Right kidney (tissue), 9 donors: ENCODE measurements at places on chromosomes 1 and 21.
A peak's percentile ranks its signal among the peaks of the same experiment; 100 is the strongest.

DNA sequence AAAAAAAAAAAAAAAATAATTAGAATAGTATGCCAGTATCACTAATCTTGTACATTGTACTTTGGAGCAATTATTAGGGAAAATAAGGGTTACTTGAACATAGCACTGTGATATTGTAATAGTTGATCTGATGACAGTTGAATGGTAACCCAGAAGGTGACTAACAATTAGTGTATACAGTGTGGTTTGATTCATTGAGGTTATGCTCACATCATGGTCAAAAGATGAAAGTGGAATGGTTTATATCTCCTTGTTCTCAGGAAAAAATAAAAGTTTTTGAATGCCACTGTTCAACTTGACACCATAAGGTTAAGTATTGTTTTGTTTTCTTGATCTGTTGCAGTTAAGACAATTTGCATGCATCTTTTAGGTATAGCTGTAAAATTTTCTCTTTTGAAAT is 87.0 kb downstream of the GPR52 start:
- no peak for DNase-seq

DNA sequence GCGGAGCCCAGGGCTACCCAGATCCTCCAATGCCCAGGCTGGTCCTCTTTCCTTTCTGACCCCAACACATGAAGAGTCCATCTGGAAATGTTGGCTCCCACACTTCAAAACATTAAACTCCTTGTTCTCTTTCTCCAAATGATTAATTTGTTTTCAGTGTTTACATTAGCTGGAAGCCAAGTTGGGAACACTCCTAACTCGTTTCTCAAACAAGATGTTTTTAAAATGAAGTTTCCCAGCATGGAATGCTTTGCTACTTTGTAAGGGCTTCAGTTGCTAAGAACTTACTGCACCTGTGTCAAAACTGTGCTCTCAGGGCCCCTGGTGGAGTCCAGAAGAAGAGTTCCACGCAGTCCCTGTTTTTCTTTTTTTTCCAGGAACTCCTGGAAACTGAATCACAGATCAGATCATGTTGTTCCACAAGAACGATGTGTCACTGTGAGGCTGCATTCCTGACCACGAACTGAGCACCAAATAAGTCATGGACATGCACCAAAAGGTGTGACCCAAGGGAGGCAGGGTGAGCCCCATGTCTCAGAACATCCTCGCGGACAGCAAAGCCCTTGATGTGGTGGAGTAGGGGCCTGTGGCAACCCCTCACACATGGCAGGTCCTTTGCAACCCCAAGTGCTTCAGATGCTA is 257.3 kb downstream of the KCNJ6 start:
- no peak for DNase-seq

- peak; percentile 51 for DNase-seq
Observed at GRCh38 chr1:116878804-116879477, 30.8 kb upstream of the PTGFRN start.

DNA sequence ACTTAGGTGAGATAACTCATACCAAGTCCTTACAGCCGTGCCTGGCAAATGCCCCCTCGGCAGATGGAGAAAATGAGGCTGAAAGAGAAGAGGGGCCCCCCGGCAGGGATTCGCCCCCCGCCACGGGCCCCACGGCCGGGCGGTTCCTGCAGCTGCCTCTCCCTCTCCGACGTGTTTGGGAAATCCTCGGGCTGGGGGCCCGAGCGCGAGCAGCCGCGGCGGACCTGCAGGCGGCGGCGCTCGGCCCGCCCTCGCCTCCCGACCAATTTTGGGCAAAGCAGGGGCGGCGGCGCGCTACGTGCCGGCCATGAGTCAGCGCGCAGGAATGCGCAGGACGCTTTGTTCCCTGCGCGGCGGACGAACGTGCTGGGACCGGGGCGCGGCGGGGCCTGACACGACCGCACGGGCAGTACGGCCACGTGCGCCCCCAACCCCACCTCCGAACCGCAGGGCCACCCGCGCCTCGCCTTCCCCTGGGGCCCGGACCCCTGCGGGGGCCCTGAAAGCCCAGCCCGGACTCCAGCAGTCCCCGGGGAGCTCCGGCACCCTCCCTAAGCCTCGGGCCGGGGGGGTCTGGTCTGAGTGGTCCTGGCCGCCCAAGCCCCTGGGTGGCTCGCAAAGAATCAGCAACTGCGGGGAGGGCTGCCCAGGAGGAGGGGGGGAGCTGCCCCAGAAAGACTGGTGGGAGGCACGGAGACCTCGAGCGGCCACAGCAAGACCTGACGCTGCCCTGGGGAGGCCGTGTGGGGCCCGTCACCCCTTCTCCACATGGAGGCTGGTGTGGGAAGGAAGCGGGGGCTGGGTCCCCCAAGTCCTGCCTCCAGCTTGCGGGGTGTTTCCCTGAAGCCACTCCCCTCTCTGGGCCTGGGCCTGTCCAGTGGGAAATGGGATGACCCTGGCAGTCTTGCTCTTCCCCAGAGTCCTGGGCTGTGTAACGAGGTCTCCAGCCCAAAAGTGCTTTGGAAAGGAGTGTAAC is 11.9 kb upstream of the EDN2 start:
- DNase-seq = peak; percentile 84

- no peak for DNase-seq
Observed at GRCh38 chr1:234589064-234589800, 20.7 kb downstream of the IRF2BP2 start.

GRCh38 chr1:200653022-200653462 is 16.7 kb downstream of the DDX59 start:
- DNase-seq = no peak

- no peak for DNase-seq
Observed at GRCh38 chr1:6960860-6961259, 175.6 kb downstream of the CAMTA1 start.

- no peak for DNase-seq
Observed at GRCh38 chr1:42328916-42329496, 6.0 kb downstream of the FOXJ3 start.

DNA sequence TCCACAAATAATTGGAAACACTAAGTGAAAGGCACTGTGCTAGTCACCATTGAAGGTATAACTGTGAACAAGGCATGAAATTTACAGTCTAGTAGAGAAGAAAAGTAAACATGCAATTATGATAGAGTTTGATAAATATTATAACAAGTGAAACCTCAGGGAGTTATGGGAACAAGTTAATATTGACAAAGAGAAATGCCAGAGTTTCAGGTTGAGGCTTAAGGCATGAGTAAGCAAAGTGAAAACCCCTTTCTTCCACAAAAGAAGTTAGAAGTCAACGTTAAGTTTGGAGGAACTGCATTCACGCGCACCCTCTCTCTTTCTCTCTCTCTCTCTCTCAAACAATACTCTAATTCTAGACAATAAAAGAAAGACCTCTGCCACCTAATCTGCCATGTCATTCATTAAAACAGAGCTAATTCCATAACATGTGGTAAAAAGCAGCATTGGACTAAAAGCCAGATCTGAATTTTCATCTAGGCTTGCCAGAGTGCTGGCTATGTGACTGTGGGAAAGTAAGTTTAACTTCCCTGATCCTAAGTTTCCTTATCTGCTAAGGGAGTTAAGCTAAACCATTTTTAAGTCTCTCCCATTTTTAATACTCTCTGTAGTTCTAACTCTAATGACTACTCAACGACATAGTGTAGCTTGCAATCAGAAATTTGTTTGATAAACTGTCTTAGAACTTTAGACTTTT is 22.0 kb downstream of the SLC44A5 start:
- DNase-seq = no peak

DNA sequence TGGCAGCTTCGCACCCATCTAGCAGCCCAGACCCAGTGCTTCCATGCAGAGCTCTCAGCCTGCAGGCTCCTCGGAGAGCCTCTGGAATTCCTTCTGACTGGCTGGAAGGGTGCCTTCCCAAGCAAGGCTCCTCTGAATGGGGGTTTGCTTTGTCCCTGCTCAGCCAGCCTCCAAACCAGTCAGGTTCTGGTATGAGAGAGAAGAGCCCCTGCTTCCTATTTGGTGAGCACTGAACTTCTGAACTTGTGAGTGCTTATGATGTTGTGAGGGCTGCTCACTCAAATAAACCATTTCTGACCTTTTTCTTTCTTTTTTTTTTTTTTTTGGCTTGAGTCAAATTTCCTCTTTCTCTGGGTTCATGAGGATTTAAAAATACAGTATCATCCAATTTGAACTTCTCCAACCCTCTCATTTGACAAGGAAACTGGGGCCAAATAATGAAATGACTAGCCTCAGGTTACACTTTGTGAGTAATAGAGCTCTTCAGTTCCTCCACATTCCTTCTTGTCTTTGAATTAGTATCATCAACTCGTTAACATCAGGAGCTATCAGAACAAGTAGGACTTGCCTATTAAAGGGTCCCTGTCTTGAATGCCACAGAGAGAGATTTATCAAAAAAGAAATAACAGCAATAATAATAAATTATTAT is 39.6 kb downstream of the GFI1 start:
- no peak for DNase-seq

GRCh38 chr21:28496517-28496916 is 496.2 kb downstream of the LTN1 start:
- no peak for DNase-seq

DNA sequence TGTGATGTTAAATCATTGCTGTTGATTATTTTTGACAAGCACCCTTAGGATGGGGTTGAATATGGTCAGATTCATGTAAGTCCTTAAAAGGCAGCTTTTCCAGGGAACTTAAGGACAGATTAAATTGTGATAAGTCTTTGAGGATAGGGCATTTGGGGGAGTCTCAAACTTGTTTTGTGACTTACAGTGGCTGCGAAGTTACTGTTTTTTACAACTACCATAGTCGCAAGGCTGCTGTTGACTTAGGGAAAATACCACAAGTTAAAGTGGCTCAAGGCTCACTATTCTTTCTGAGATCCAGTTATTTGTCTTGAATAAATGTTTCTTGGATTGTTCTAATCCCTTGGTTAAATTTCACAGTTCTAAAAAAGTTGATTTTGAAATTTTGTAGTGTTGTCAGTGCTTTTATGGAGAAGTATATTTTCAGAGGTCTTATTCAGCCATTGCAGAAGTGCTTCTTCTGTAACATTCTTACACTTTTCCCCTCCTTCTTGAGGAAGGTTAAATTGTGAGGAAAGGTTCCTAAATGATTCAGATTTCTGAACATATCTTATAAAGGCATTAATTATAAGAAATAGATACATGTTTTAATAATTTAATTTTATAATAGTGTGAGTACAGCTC is 47.0 kb upstream of the MPC2 start:
- DNase-seq = no peak

DNA sequence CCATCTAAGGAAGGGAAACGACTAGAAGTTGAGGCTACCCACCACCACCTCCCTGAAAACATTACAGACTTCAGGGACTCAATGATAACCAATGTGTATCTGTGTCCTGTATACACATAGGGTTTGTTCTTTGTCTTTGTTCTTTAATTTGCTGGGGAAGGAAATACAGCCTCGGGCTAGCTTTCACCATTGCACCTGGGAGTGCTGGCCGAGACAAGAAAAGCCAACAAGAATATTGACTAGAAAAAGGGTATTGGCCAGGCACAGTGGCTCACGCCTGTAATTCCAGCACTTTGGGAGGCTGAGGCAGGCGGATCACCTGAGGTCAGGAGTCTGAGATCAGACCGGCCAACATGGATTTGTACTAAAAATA is 50.4 kb downstream of the MDM4 start:
- DNase-seq = no peak

GRCh38 chr1:93079685-93080141 is 630 bp downstream of the MTF2 start:
- peak; percentile 48 for DNase-seq

GRCh38 chr1:78079580-78079979 is 33.8 kb downstream of the GIPC2 start:
- no peak for DNase-seq

DNA sequence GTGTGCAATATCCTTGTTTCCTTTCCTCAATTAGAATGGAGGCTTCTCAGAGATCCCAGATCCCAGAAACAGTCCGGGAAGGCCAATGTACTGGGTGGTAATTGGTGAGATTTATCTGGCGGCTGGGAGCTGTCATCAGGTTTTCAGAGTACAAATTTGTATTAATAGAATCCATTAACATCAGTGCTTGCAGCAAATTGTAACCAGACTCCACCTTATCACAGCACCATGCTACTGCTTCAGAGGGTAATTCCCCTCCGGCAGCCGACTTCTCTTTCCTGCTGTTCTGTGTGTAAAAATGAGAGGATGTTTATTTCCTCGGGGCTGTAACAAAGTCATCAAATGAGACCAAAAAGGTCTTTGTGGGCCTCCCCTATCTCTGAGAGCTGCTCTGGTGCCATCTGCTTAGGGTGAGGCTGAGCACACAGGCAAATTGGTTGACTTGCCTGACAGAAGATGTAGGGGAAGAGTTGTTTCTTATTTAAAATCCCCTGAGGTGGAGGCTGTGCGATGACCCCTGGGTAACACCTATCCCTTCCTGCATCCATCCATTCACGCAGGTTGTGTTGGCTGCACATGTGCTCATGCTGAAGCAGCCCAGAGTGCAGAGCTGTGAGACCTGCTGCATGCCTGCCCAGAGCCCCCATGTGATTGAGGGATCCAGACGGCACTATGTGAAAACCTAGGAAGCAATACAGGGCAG is 19.2 kb downstream of the NFASC start:
- no peak for DNase-seq

DNA sequence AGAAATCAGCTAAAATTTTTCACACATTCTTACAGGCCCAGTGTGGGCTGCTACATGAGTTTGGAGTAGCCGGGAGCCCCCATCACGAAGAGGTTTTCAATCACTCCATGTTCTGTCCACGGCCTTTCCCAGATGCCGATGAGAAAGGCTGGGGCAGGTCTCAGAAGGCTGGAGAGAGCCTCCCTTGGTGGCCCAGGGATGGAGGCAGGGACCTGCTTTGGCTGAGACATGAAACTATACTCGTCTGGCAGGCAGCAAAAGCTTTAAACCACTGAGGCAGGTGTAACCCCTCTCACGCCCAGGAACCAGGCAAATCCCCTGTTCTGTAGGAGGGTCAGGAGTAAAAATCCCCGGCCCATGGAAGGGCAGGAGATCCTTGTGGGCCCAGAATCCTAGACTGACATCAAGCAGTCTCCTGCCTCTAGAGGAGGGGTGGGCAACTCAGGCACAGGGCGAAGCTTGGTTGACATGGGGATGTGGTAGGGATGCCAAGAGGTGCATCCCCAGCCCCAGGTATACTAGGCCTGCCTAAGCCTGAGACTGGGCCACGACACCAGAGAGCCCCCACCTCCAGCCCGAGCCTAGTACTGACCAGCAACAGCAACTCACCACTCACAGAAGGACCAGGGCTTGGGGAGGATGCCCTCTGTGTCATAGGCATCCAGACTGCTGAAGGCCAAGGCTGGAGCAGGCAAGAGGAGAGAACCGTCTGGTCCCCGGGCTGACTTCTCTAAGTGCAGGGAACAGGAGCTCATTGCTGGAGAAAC is 9.1 kb downstream of the MMEL1 start:
- no peak for DNase-seq

GRCh38 chr1:231580874-231581273 is 45.7 kb upstream of the DISC1 start:
- no peak for DNase-seq

DNA sequence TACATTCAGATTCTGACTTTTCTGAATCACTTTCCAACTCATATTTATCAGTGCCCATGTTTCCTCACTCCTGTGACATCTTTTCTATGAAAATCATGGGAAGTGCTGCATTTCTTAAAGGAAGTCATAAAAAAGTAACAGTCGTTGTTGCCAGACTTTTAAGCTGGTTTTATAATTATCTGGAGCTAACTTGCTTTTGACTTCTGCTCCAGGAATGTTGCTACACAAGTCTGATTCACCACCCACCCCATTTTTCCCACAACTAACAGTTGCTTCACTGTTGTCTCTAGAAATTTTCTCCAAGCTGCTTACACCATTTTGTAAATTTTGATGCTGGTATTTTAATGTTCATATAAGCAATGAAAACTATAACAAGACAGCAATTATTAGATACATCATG is 12.2 kb downstream of the FCRLB start:
- no peak for DNase-seq

- no peak for DNase-seq
Observed at GRCh38 chr1:198701250-198701649, 62.4 kb downstream of the PTPRC start.
